GM04504 (cell line): ENCODE measurements at places on chromosomes 3 and 15.

DNA sequence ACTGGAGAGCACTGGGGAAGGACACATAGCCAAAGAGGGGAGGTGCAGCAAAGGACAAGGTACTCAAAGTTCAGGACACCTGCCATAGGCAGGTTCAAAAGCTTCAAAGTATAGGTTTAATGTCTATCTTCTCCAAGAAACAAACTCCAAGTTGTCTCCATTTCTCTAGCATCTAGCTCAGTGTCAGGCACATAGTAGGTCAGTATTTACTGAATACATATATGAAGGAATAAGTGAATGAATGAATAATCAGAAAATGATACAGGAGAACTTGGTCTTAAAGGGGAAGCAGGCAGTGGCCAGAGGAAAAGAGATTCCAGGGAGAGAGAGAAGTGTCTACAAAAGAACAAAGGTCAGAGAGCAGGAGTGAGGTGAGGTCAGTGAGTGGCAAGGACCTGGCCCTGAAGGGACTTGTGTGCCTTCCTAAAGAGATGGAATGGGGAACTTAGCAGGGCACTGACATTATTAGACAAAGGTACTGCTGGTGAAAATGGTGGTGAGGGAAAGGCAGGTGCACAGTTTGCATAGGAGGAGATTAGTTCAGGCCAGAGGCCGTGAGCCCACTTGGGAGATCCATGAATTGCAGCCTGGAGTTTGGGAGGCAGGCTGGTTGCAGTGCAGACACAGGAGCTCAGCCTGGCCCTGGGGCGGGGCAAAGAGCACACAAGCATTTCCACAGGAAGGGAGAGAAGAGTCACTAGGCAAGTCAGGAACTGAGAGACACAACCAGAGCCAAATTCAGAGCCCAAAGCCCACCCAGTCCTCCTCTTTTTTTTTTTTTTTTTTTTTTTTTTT, 21.4 kb downstream of the TBC1D2B start:
- no peak for DNase-seq

GRCh38 chr3:22121068-22121701, 370.2 kb upstream of the ZNF385D start:
- no peak for DNase-seq

GRCh38 chr3:152842413-152842812, 7.5 kb downstream of the P2RY1 start:
- no peak for DNase-seq

GRCh38 chr3:74456166-74456565, 158.3 kb downstream of the CNTN3 start:
- DNase-seq: no peak

DNA sequence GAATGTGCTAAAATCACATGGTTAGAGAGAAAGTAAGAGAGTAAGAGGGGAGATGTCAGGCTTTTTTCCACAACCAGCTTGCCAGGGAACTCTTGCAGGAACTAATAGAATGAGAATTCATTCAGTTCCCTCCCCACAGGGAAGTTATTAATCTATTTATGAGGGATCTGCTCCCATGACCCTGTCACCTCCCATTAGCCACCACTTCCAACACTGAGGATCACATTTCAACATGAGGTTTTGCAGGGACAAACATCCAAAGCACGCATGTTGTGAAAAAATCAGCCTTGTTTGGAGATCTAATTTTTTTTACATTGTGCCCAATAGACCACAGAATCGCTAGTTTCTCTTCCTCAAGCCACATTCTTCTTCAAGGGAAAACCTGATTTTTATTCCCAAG, 904.0 kb downstream of the TBL1XR1 start:
- peak; percentile 31 for DNase-seq

DNA sequence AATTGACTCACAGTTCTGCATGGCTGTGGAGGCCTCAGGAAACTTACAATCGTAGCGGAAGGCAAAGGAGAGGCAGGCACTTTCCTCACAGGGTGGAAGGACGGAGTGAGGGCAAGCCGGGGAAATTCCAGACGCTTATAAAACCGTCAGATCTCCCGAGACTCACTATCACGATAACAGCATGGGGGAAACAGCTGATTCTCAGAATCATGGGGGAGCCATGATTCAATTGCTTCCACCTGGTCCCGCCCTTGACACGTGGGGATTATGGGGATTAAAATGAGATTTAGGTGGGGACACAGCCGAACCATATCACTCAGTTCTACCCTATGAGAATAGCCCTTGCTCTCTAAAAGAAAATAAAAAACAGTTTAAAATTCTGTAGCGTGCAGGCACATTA, 13.4 kb upstream of the SYNPR start:
- no peak for DNase-seq

DNA sequence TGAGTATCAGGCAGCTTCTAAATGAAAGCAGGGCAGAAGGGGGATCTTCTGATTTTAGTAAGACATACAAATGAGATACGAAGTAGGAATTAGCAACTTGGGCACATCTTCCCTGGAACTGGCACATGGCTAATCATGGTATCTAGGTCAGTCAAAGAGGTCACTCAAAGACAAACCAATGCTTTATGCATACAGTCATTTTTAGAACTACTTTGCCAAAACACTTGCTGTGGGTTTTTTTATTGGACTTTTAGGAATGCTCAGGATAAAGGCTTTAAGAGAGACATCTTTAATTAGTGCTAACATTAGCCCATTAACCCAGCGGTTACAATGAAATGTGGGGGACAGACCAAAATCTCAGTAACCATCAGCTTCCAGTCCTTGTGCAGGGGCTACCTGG, 51.7 kb downstream of the GPR176 start:
- DNase-seq: no peak

DNA sequence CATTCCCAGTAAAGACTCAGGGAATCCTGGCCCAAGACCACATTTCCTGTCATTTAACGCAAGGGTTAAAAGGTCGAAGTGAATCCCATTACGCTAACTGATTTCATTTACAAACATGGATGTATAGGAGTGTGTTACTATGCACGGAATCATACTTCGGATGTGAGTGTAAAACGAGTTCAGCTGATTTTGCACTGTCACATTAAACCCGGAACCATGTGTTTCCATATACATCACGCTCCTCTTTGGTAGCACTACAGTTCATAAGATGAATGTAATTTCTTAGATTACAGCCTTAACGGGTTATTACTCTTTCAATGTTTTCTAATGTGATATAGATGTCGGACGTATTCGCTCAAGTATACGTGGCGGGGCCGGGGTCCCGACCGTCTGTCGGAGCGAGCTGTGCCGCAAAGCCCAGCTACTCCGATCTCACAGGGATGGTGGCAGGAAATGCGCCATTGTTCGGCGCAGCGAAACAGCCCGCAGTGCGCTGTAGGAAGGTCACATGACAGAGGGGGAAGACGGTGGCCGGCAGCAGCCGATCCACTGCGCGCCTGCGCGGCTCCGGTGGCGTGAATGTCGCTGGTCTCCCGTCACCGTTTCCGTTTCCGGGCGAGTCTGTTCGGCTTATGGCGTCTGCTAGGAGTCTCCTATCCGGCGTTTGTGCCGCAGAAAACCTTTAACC, 97.3 kb downstream of the NPAP1 start:
- peak; percentile 7 for DNase-seq

DNA sequence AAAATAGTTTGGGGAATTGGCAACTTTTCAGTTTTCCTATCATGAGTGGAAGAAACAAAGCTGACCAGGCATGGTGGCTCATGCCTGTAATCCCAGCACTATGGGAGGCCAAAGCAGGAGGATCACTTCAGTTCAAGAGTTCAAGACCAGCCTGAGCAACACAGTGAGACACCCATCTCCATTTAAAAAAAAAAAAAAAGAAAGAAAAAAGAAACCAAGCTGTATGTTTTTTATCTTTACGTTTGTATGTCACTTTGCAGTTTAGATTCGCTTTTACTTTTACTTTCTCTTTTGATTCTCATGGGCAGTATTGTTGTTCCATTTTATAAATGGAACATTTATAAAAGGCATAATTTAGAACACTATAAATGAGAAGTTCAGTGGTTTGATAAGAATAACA, 31.2 kb upstream of the TNIK start:
- DNase-seq: no peak

DNA sequence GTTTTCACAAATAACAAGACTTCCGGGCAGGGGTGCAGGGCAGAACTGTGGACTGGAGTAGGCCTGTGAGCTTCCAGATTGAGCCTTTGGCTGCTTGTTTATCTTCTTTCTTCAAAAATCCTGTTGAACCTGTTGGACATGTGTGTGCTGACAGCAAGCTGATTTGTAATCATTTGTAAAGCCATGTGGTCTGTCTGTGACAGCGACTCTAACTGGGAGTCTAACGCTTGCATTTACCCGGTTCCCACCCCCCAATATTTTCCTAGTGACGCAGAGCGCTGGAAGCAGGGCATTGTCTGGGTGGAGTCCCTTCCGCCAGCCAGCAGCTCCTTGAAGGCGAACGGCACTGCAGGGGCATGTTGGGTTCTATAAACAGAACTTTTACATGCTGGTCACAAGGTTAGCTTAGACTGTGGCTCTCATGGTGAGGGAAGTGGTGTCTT, 85.7 kb upstream of the MYZAP start:
- DNase-seq: peak; percentile 23

GRCh38 chr3:148697306-148698189, at the start of gene AGTR1:
AGTR1 (plus strand) TSS chr3:148697903; CDS start chr3:148741036, 43,133 bp downstream.
- no peak for DNase-seq
